ENCODE measurements at places on chromosomes 2 and 18.

- no peak for DNase-seq
Observed at GRCh38 chr2:236769981-236770671, 200.5 kb downstream of the ACKR3 start.

- DNase-seq, result no peak
Observed at GRCh38 chr2:160784034-160784433, 290.4 kb upstream of the RBMS1 start.

DNA sequence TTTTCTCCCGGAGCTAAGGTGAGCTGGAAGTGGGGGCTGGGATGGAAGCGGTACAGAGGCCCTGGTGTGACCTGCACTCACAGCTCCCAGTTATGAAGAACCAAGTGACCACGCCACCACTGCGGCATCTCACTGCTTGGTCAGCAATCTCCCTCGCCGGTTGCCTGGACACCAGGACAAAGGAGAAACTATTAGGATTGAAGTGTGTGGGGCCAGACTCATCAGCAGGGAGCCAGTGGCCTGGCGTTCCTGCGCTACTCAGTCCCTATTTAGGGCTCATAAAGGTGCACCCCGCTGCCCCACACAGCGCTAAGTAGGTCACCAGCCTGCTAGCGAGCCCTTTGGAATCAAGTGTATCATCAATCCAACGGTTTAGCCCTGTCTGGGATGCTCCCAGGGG is 82.9 kb downstream of the ZCCHC2 start:
- no peak for DNase-seq

DNA sequence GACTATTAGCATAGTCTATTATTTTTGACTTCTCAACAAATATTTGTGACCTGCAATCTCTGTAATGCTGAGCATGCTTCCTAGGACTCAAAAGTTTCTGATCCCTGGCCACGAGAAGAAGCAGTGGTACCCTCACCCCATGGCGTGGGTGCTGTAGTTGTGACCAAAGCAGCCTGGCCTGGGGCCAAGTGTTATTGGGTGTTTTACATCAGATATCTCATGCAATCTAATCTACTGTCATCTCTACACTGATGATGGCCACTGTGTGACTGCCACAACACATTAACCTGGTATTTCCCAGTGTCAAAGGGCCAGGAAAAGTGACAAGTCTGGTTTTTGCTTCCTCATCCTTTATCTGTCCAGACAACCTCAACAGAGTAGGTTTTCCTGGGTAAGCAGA is 80.8 kb upstream of the WIPF1 start:
- DNase-seq, result peak; percentile 23

DNA sequence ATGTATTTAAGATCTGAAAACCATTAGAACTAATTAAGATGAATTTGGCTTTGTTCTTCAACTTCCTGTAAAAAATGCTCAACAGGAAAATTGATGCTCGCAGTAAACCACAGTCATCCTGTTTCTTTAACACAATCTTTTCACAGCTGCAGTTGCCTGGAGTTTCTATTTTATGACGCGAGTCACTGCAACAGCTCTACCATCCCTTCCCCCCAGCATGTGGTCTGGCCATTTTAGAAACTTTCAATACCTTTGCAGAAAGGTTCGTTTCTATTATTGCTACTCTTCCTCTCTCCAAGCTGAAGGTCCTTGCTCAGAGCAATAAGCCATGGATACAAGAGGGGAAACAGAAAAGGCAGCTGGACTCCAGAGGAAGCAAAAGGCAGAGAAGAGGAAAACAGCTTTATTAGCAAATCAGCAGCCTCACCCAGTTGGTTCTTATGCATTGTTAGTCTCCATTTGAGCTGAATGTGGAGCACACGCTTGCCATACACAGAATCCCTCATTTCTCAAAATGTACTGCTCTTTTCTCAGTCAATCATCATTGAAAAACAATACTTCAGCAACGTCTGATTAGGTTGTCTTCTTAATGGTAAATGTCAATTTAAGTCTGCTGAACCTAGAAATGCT is 3.9 kb downstream of the WIPF1 start:
- DNase-seq, result no peak

GRCh38 chr18:8034674-8035073 is 467.6 kb downstream of the PTPRM start:
- DNase-seq, result no peak

DNA sequence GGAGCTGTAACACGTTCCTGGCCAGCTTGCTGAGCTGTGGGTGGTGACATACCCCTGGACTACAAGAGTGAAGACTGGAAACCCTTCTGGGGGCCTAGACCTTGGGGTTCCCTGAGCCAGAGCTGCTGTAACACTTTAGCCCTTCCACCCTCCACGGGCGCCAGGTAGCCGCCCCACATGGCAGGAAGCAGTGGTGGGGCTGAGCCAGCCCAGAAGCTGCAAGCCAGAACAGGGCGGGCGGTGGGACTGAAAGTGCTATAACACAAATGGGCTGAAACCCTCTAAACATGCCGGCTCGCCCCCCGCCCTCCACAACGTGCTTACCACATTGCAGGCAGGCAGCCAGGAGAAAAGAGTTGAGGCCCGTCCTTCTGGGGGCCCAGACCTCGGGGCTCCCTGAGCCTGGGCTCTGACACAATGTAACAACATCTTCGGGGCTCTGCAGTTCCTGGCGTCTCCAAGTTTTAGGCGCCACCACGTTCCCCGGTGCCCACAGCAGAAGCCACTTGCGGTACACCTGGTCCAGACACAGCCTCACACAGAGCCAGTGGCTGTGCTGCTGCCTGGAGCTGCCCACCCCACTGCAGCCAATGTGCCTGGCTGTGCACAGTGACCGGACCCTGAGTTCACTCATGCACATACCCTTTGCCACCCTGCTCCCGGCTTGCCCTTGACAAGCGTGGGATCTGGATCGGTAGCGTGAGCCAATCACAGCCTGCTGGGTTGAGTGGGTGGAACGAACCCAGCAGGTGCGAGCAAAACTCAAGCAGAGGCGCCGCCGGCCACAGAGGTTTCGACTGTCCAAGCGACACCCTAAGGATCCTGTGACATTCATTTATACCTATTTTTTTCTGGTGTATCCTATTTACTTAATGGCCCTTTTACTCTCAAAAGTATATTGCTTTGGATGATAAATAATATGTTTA is 127.4 kb upstream of the FHL2 start:
- DNase-seq, result no peak

DNA sequence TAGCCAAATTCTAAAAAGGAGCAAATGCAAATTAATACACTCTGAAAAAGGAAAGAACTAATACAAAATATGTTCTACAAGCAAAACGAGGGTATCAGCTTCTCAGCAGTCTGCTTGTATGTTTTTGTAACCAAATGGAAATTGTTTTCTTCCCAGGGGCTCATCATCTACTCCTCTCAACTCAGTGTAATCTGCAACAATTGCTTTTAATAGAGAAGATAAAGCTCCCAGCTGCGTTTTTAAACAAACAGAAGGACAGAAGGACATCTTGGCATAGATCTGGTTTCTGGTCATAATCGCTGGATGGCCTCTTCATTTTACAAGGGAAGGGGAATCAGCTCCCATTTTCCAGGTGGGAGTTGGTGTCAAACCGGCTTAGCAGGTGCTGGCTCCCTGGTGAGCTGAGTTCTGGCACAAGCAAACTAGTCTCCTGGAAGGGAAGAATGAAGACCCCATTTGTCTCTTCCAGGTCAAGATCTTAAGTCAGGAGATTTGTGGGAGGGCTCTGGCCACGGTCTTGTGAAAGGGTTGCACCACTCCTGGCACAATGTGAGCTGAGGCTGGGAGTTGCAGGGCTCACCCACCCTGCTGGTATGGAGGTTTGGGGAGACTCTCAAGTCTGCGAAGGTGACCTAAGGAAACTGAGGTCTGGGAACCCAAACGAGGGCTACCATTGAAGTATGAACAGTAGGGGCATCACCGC is 41.6 kb downstream of the NPPC start:
- DNase-seq, result no peak

DNA sequence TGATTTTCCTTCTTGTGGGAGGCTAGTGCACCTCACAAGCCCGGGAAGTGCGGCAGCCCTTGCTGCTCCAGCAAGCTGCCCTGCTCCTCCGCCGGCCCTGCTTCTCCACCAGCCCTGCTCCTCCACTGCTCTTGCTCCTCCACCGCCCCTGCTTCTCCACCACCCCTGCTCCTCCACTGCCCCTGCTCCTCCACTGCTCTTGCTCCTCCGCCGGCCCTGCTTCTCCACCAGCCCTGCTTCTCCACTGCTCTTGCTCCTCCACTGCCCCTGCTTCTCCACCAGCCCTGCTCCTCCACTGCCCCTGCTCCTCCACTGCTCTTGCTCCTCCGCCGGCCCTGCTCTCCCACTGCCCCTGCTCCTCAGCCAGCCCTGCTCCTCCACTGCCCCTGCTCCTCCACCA is 95.6 kb downstream of the NDUFA10 start:
- DNase-seq, result peak; percentile 23

DNA sequence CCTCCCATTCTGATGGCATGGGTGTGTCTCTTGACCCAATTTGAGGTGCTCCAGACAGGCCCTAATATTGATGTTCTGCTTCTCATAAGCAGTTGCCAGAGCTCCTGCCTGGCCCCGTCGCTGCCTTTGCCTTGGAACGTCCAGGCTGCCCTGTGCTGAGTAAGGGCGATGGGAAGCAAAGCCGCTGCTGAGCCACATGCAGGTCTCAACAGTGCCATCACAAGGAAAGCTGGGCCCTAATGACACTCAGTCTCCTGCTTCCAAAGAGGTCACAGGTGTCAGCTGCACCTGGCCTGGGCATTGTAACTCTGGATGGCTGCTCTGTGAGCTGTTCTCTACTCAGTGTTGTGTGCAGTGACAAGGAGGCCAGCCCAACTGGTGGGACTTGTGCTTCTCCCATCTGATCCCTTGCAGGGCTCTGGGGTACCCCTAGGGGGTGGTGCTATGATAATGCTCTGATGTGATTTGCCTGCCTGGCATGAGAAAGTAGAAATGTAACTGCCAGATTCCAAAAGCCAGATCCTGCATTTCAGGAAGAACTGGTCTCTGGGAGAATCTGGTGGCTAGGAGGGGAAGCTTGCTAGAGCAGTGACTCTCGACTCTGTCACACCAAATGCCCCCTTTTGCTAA is 8.7 kb downstream of the TTC39C start:
- no peak for DNase-seq

GRCh38 chr2:170530284-170530745 is 184.8 kb upstream of the SP5 start:
- peak; percentile 93 for DNase-seq
